Stimulated activated CD4-positive, alpha-beta T cell treated with anti-CD3 and anti-CD28 coated beads, Interleukin-4, amount 100 ng/mL, for 4 hours (primary cell): ENCODE measurements at places on chromosomes 16 and 17.

GRCh38 chr17:73657473-73658116 lies 13.3 kb upstream of the SDK2 start:
- DNase-seq: no peak

DNA sequence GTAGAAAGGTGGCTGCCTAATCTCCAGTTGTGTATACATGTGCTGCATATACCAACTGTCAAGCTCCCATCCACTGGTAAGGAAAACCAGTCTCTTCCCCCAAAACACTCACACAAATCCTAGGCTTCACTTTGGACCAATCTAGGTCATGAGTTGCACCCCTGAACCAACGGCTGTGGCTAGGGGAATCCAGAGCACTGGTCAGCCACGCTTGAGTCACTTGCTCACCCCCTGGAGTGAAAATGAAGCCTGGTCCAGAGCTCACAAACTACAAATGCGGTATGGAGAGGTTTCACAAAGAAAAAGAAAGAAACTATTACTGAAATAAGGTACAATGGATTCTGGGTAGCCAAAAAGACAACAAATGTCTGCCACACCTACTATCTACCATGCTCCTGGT lies 66.1 kb upstream of the NLK start:
- no peak for DNase-seq

DNA sequence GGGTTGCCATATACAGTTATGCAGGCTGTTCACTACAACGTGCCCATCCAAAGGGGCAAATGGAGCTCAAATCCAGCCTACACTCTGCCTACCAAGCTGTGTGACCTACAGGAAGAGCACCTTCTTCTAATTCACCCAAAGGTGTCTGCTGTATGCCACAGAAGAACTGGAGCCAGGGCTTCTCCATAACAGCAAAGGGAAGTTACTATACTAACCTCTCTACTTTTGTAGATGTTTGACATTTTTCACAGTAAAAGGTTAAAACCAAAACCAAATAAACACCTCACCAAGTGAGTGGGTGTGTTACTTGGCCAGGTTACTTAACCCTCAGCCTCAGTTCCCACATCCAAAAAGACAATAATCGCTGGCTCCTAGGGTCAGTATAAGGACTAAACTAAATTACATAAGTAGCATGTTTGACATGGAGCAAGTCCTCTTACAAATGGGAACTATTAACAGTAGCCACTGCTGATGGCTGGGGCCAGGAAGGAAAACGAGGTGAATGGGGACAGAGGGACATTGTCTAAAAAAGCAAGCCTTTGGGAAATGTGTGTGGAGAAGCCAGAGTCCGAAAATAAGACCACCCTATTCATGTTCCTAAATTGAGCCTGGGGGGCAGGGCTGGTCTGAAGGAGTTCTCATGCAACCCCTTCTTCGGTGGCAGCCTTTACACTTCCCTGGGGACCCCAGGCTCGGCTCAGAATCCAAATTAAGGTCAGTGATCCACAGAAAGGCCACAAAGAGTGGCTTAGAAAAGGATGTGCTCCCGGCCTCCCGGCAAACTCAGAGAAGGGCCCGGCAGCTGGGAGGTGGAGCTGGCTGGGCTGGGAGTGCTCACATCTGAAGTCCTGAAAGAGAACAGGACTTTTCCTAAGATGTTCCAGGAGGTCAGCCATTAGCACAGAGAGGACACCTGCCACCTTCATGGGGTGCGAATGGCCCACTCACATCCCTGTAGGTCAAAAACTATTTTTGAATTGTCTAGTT lies 13.5 kb downstream of the CUEDC1 start:
- no peak for DNase-seq

GRCh38 chr17:63498626-63499195 lies 21.9 kb downstream of the ACE start:
- DNase-seq: no peak
